ENCODE measurements at places on chromosomes 2 and 18. TPM values are rescaled to one million over a fixed set of nuclear protein-coding genes. Genes with fewer than 3 reads are reported as not detected.

DNA sequence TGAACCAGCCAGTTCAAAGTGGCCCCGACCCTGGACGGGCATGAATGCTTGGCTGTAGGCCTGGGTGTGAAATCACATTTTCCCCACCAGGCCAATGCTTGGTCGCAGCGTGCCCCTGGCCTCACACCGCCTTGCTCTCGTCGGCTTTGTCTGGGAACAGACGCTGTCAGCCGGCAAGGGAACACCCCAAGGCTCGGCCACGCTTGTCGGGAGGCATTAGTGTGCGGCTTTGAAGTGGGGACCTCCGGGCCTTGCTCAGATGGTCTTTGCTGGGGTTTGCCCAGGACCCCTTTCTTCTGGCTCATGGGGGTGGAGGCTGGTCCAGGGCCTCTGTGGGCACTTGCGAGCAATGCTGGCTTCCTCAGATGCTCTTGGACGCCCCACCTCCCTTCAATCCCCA, 79.1 kb downstream of the INHBB start:
- no peak for DNase-seq

- no peak for DNase-seq
These were observed 46.3 kb downstream of the COPS8 start for GRCh38 chr2:237131749-237132533.

DNA sequence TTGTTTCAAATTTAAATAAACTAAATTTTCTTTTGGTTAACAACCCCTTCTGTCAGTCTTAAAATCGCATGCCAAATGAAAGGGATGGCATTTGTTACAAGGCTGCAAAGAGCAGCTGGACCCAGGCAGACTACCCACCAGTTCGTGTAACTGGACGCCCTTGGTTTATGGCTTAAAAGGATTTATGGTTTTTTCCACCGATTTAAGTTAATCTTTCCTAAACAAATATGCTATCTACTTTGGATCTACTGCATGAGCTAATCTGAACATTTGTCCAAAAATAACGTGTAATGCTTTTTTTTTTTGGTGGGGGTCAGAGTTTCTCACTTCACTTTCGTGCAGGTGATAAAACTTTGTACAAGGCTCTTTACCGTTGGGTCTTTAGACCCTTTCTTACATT, 62.9 kb downstream of the DIS3L2 start:
- DNase-seq: no peak

DNA sequence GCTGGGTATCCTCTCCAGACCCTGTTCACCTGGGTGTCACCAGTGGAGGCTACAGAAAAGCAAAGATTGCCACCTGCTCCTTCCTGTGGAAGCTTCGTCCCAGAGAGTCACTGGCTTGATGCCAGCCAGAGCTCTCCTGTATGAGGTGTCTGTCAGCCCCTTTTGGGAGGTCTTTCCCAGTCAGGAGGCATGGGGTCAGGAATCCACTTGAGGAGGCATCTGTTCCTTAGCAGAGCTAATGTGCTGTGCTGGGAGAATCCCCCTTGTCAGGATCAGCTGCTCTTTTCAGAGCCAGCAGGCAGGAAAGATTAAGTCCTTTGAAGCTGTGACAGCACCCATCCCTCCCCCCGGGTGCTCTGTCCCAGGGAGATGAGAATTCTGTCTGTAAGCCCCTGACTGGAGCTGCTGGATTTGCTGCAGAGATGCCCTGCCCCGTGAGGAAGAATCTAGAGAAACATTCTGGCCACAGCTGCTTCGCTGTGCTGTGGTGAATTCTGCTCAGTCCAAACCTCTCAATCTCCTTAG, 121.8 kb downstream of the GPR39 start:
- DNase-seq: no peak

DNA sequence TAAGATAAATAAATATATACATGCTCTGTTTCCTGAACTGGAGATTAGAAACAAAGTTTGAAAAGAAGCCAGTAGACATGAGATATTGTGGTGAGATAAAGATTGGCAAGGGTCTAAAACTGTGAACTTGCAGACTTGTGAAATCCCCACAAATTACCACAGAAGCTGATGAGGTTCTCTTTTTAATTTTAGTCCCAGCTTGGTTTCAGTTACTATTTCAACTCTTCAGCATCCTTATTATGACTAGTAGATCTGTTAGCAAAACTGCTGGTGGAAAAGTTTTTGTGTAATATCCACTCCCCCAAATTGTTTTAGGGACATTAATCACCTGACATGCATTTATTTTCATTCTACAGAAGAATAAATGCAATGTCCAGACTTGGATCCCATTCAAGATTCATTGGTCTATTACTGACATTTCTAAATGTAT, 20.8 kb downstream of the RASGRP3 start:
- no peak for DNase-seq

GRCh38 chr2:28906376-28906775, 11.9 kb downstream of the WDR43 start:
- no peak for DNase-seq

DNA sequence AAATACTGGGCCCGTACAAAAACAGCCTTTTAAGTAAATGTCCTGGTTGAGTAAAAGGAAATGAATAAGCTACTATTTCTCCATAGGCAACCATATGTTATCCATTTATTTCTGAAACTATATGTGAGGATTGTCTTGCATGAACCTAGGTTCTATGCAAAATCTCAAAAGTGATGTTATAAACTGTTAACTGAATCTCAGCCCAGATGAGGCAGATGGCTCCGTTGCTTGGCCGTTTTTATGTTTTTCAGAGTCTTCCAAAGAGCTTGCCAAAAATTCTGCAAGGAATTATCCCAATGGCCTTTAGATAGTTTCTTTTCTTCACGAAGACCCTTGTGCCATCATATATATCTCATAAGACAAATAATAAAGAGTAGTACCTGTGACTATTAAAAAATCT, 1669.5 kb upstream of the DDX18 start:
- no peak for DNase-seq

GRCh38 chr18:58407649-58408407, 221.1 kb downstream of the ALPK2 start:
- DNase-seq: no peak

DNA sequence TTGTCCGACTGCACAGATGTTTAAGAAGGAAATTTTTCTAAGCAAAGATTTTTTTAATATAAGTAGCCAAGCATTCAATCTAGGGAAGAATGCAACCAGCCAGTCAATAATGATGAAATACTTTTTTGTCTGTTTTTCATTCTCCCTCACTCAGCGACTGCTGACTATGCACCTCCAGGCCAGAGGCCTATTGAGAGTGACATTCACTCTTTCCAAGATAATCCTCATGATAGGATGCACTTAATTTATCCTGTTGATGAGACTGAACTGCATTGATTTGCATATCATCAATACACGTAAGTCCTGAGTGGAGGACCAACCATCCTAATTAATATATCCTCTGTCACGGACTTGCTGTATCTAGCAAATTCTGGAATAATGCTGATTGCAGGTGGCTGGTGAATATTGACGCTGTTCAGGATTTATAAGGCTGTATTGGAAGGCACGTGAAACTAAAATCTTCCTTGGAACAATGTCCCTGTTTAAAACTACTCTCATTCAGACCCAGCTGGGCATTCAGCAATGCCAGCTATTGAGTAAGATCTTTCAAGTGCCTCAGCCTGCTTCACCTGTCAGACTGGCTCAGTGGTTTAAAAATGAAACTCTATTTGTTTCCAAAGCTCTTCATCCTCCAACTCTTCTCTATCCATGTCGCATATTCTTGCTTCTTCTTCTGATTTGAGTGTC, 142.2 kb downstream of the MAP2 start:
- DNase-seq: no peak

DNA sequence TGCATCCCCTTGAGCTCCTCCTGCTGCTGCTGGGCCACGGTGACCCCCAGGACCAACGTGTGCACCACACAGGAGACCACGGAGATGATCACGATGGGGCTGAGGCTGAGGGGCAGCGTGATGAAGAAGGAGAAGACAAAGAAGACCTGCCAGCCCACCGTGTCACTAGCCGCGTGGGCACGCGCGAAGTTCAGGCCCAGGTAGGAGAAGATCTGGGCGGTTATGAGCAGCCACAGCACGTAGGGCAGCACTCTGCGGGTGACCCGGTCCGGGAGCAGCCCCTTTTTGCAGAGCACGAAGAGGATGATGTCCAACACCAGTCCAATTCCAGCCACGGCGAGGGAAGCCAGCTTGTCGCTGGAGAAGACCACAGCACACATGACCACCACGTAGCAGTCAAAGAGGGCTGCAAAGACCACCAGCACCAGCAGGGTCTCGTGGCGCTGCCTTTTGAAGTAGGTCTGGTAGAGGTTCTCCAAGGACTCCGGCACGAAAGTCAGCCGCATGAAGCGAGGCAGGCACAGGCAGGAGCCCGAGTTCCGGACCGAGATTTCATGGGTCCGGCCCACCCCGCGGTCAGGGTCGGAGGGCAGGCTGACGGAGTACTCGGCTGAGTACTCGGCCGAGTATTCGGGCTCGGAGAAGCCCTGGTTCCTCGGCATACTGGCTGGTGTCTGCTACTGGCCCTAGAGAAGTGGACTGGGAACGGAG, 1.6 kb downstream of the ADCY3 start:
- DNase-seq: no peak

DNA sequence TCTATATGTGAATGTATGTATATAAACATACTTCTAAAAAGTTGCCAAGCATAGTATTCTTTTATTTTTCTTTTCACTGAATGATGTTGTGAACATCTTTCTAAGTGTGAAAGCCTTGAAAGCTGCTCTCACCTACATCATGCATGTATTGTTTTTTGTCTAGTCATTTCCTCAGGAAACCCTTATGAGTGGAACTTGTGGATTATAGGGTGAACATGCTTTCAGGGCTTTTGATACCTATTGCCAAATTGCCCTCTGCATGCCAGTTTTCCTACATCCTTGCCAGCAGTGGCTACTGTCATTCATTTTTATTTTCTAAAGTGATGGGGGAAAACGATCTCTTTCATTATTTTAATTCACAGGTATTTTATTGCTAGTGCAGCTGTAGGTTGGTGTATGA, 78.3 kb downstream of the ADAM23 start:
- no peak for DNase-seq

The PPP1R7 gene
- 110 TPM for total RNA-seq

The CROCC2 gene
- not detected for total RNA-seq

The DES gene
- total RNA-seq: 863 TPM

The ZNF804A gene
- total RNA-seq: 0.29 TPM

The ERLEC1 gene
- 77.4 TPM for total RNA-seq

The VIL1 gene
- not detected for total RNA-seq

The SAG gene
- not detected for total RNA-seq

The UGT1A10 gene
- not detected for total RNA-seq

The CCDC74B gene
- total RNA-seq: 24.8 TPM

The G6PC2 gene
- total RNA-seq: not detected

The BMP10 gene
- total RNA-seq: not detected

The LRATD1 gene
- 0.57 TPM for total RNA-seq

The CRYGD gene
- total RNA-seq: not detected

The NRP2 gene
- 14.9 TPM for total RNA-seq

The HS1BP3 gene
- total RNA-seq: 24.6 TPM

The DLX1 gene
- total RNA-seq: 5.6 TPM

The CDKL4 gene
- total RNA-seq: not detected
